ENCODE measurements at places on chromosomes 4 and X. TPM values are rescaled to one million over a fixed set of nuclear protein-coding genes. Genes with fewer than 3 reads are reported as not detected.

DNA sequence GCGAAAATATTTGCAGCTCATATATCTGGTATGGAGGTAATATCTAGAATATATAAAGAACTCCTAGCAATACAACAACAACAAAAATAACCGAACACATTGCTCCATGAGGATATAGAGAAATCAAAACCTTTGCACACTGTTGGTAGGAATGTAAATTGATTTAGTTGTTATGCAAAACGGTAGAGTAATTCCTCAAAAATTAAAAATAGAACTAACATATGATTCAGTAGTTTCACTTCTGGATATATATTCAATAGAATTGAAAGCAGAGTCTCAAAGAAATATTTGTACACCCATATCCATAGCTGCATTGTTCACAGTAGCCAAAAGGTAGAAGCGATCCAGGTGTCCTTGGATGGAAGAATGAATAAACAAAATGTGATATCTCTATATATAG, 203.0 kb upstream of the CNKSR2 start:
- DNase-seq = no peak
- H3K4me3 ChIP-seq = no peak overlapping the region
- no peaks in the 10 kb centered on the region for H3K36me3 ChIP-seq
- H3K27me3 ChIP-seq = no peaks in the 10 kb centered on the region
- H3K4me1 ChIP-seq = peaks cover 7% of the 10 kb centered on the region

DNA sequence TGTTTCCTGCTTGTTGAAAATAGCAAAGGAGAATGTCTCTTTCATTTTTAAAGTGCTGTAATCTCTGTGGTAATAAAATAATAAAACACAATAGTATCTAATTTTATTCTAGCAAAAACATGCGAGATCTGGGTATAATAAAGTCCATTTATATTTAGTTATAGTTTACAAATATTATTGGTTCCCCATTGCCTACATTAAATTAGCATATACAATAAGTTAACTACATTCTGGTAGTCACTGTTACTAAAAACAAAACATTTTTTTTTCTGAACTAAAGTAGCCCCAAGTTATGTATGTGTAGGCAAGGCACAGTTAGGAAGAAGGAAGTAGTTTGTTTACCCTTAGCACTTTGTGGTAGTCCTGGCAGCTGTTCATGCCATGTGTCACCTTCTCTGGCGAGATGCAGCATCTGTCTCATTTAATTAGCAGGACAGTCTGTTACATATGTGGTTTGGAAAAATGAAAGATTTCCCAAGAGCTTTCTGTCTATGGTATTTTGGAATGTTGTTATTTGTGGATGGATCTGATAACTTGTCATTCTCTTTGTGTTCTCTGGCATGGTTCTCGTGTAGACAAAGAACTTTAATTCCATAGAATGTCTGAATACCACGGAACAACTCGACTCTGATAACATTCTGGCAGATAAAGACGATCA, 231.3 kb upstream of the PITX2 start:
- peaks cover 13% of the 10 kb centered on the region for H3K4me1 ChIP-seq
- H3K27ac ChIP-seq = no peak overlapping the region
- H3K36me3 ChIP-seq = no peaks in the 10 kb centered on the region
- H3K27me3 ChIP-seq = no peaks in the 10 kb centered on the region
- DNase-seq = no peak
- H3K4me3 ChIP-seq = no peak overlapping the region

DNA sequence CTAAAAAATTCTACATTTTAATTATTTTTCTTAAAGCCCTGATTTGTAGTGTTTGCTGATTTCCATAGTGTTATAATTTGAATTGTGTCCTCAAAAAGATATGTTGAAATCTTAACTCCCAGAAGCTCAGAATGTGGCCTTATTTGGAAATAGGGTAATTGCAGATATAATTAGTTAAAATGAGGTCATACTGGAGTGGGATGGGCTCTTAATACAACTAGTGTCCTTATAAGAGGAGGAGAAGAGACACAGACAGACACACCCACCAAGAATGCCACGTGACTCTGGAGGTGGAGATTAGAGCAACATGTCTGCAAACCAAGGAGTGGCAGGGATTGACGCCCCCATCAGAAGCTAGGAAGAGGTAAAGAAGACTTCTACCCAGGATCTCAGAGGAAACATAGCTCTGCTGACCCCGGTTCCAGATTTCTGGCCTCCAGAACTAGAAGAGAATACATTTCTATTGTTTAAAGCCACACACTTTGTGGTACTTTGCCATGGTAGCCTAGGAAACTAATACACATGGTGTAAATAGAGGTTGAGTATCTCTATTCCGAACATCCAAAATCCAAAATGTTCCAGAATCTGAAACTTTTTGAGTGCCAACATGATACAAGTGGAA, 70.5 kb upstream of the IRF2 start:
- H3K36me3 ChIP-seq = no peaks in the 10 kb centered on the region
- H3K4me3 ChIP-seq = no peak overlapping the region
- no peaks in the 10 kb centered on the region for H3K27me3 ChIP-seq
- no peak for DNase-seq
- H3K27ac ChIP-seq = no peak overlapping the region

GRCh38 chrX:131306601-131307000, 17.5 kb upstream of the IGSF1 start:
- no peaks in the 10 kb centered on the region for H3K4me1 ChIP-seq
- DNase-seq = no peak
- H3K36me3 ChIP-seq = no peaks in the 10 kb centered on the region
- no peaks in the 10 kb centered on the region for H3K27me3 ChIP-seq

Gene GLRA2
- total RNA-seq = not detected

Gene PABPC4L
- 0.33 TPM for total RNA-seq

Gene EGFL6
- not detected for total RNA-seq

Gene PABPC1L2A
- not detected for total RNA-seq
